Left ventricle myocardium superior (tissue), 1 donor: ENCODE measurements at places on chromosomes 5 and 9. TPM values are rescaled to one million over a fixed set of nuclear protein-coding genes. Genes with fewer than 3 reads are reported as not detected.

- no peak for DNase-seq
These were observed 577 bp upstream of the CCDC112 start for GRCh38 chr5:115297031-115297430.

CDC20B gene
- not detected for total RNA-seq

GRCh38 chr5:6781716-6782115 lies 68.5 kb downstream of the TENT4A start:
- DNase-seq = no peak

MEIKIN gene
- total RNA-seq = not detected

- DNase-seq = no peak
These were observed 17.8 kb downstream of the MRPL36 start for GRCh38 chr5:1781726-1782384.

- DNase-seq = no peak
These were observed 137.8 kb upstream of the MAP1B start for GRCh38 chr5:71969460-71969859.

GRCh38 chr9:105333811-105334210 lies 89.4 kb downstream of the SLC44A1 start:
- DNase-seq = no peak

GRCh38 chr9:121640076-121640475 lies 11.4 kb upstream of the DAB2IP start:
- peak; percentile 79 for DNase-seq

FOXD4L4 gene
- total RNA-seq = not detected

SLC12A2 gene
- total RNA-seq = 11.0 TPM
